ENCODE measurements at places on chromosomes 3 and 15. TPM values are rescaled to one million over a fixed set of nuclear protein-coding genes. Genes with fewer than 3 reads are reported as not detected.

The LCTL gene
- total RNA-seq: not detected

The ARID3B gene
- 13.6 TPM for total RNA-seq

The PLIN1 gene
- 2,042 TPM for total RNA-seq

The TMEM212 gene
- total RNA-seq: not detected

The UBE2E2 gene
- total RNA-seq: 89.0 TPM

The SAMMSON gene
- total RNA-seq: 0.88 TPM

The GHRL gene
- 11.3 TPM for total RNA-seq

The XCR1 gene
- total RNA-seq: not detected

The ISLR2 gene
- total RNA-seq: 1.1 TPM

The A4GNT gene
- total RNA-seq: not detected

The PLSCR5 gene
- total RNA-seq: not detected

The GOLGA6A gene
- not detected for total RNA-seq

The CADPS gene
- total RNA-seq: 1.9 TPM

The TMEM40 gene
- not detected for total RNA-seq

The PLA2G4E gene
- not detected for total RNA-seq

The CCR1 gene
- 81.9 TPM for total RNA-seq

The ZSCAN29 gene
- 20.7 TPM for total RNA-seq

The P4HTM gene
- total RNA-seq: 15.3 TPM

The PLA2G4D gene
- total RNA-seq: not detected

The PLAAT1 gene
- not detected for total RNA-seq

The TIGIT gene
- total RNA-seq: 3.3 TPM

The TMEM207 gene
- not detected for total RNA-seq

The SUCNR1 gene
- 0.75 TPM for total RNA-seq

The HYAL1 gene
- total RNA-seq: 5.4 TPM

The ECE2 gene
- not detected for total RNA-seq

The FAM227B gene
- not detected for total RNA-seq

The CATSPER2 gene
- 3.7 TPM for total RNA-seq

The BFSP2 gene
- total RNA-seq: not detected

The NSMCE3 gene
- total RNA-seq: 8.6 TPM

The PSMA4 gene
- total RNA-seq: 126 TPM

The SLC25A26 gene
- 25.8 TPM for total RNA-seq

The SCG5 gene
- total RNA-seq: not detected

The LIPH gene
- total RNA-seq: 0.22 TPM

The FAM81A gene
- not detected for total RNA-seq

The FGF12 gene
- total RNA-seq: 2.0 TPM

The GALNT15 gene
- 790 TPM for total RNA-seq

The ANKDD1A gene
- 13.8 TPM for total RNA-seq

The SCAPER gene
- 23.5 TPM for total RNA-seq

The ZIC1 gene
- total RNA-seq: 3.4 TPM

Data from subcutaneous adipose tissue (tissue), 4 donors.